ENCODE measurements at places on chromosomes 11 and 22.
A peak's percentile ranks its signal among the peaks of the same experiment; 100 is the strongest.

DNA sequence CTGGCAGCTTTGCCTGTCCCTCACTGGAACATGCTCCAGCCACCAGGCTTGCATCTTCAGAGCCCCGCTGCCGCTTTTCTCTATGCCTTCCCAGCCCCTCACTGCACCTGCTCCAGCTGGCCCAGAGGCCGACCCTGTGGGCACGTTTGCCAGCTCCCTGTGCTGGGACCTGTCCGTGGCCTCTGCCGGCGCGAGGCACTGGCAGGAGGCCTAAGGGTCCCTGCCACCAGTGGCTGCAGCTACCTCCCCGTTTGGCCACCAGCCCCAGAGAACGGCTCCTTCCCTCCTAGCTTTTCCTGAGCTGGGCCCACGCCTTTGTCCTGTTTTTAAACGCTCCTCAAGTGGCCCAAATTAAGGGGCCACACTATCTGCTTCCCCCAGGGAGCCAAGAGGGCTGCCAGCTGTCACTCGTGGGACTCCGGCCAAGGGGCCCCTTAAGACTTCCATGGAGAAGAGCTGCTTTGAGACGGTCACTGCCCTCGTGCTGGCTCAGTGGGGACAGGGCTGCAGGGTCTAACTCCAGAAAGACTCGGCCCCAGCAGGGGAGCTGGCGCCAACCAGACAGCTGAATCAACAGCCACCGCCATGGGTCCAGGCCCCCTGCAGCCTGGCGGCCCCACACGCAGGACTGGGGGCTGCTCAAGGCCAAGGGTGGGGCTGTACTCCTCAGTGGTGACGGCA is 24.6 kb upstream of the WNT7B start:
- no peak for DNase-seq

- DNase-seq = no peak
Measured at GRCh38 chr11:63869683-63870082, 30.8 kb downstream of the MARK2 start.

- no peak for DNase-seq
Measured at GRCh38 chr22:41893591-41894375, 21.1 kb downstream of the SHISA8 start.

DNA sequence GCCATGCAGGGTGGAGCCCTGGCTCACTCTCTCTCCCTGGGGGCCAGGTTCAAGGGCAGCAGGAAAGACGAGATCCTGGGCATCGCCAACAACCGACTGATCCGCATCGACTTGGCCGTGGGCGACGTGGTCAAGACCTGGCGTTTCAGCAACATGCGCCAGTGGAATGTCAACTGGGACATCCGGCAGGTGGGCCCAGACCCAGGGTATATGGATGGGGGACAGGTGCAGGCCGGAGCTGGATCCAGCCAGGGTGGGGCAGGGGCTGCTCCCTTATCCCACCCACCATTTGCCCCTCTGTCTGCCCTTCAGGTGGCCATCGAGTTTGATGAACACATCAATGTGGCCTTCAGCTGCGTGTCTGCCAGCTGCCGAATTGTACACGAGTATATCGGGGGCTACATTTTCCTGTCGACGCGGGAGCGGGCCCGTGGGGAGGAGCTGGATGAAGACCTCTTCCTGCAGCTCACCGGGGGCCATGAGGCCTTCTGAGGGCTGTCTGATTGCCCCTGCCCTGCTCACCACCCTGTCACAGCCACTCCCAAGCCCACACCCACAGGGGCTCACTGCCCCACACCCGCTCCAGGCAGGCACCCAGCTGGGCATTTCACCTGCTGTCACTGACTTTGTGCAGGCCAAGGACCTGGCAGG is 2.9 kb downstream of the TRPT1 start:
- no peak for DNase-seq

GRCh38 chr11:85256433-85256832 is 370.7 kb downstream of the DLG2 start:
- no peak for DNase-seq

- no peak for DNase-seq
Measured at GRCh38 chr11:121890377-121890776, 225.6 kb downstream of the BLID start.

- DNase-seq = no peak
Measured at GRCh38 chr11:31050061-31050765, 319.3 kb downstream of the DCDC1 start.

DNA sequence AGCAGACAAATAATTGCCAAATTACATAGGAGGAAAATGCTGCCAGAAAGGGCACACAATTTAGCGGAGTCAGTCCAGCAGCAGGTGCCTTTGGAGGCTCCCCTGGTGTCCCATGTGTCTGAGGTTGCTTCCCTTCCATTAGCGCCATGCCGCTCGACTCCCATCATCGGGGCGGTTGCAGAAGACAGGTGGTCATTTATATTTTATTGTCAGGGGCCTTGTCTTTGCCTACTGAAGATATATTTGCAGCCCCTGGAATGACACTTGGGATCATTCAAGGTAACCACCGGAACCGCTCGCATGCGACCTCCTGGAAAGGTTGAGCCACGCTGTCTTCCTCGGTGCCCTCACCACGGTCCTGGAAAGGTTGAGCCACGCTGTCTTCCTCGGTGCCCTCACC is 298.3 kb downstream of the TBC1D22A start:
- DNase-seq = no peak

GRCh38 chr11:12673601-12673923 is 659 bp upstream of the TEAD1 start:
- no peak for DNase-seq

DNA sequence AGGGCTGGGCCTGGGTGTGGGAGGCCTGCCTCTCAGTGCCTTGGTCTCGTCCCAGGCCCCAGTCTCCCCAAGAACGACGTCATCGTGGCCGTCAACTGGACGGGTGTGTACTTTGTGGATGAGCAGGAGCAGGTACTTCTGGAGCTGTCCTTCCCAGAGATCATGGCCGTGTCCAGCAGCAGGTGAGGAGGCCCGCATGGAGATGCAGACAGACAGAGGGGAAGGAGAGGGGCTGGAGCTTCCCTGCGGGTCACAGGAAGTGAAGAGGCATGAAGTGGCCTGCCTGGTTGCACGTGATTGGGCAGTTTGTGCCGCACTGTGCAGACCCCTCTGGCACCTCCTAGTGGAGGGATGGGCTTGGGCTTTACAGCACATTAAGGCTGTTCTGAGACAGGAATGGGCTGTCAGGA is 70.4 kb downstream of the MYO7A start:
- DNase-seq = peak; percentile 17

GRCh38 chr11:66568124-66568916 is at the start of gene CTSF:
Gene CTSF, minus strand, starts transcription at chr11:66568606. Its CDS starts 120 bp downstream, at chr11:66568486.
- peak; percentile 74 for DNase-seq

DNA sequence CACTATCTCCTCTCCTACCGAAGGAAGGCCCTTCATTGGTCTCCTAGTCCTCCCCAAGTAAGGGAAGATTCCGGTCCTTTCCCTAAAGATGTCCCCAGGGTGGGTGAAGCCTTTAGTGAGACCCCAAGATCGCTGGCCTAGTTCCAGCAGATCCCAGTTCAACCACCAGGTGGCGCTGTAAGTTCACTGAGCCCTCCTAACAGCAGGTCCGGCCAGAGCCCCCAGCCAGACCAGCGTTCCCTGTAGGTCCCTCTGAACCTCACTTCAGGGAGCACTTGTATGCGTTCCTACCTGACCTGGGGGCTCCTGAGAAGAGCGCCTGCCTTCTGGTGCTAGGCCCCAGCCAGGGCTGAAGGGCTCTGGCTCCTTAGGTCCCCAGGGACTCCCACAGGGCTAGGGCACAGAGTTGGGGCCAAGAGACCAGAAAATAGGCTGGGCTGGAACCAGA is 38.1 kb downstream of the LMO1 start:
- DNase-seq = peak; percentile 70

DNA sequence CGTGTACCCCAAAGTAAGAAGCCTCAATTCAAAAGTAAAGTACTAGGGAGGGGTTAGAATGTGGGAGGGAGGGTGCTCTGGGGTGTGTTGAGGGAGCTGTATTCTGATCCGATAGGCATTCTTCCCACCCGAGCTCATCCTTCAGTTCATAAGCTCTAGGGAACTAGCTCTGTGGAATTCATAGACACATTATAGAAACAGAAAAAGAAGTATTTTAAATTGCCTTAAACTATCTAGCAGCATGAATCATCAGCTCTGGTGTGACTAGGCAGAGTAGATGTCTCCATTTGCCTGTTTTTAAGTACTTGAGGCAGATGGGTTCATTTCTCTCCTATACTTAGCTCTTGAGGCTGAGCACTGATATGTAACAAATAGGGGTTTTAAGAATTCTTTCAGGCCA is 7.3 kb upstream of the SGSM3 start:
- no peak for DNase-seq

- no peak for DNase-seq
Measured at GRCh38 chr22:47155912-47156311, 393.5 kb downstream of the TBC1D22A start.

- DNase-seq = no peak
Measured at GRCh38 chr11:111388420-111388819, 9.3 kb upstream of the POU2AF1 start.

GRCh38 chr11:27254744-27255446 is 108.1 kb downstream of the CCDC34 start:
- DNase-seq = no peak

GRCh38 chr22:21105294-21105693 is 59.5 kb downstream of the LRRC74B start:
- DNase-seq = no peak

DNA sequence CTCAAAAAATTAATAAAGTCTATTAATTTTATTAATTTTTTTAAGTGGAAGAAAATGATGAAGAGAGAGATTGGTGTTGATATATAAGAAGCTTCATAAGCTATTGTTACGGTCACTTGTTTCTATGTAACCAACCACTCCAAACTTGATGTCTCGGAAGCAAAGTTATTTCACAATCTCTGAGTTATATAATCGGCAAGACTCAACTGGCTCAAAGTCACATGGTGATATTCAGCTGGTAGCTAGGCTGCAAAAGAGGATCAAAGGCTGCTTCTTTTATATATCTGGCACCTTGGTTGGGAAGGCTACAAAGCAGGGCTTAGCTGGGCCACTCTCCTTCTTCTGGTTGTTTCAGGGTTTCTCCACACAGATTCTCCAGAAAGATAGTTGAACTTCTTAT is 245.1 kb upstream of the ARHGAP42 start:
- DNase-seq = no peak

All from activated T-cell treated with anti-CD3 and anti-CD28 coated beads, Interleukin-2, amount 50 U/mL, for 1 hour (primary cell).